Right renal cortex interstitium (tissue), 3 donors: ENCODE measurements at places on chromosomes 5 and 9.

DNA sequence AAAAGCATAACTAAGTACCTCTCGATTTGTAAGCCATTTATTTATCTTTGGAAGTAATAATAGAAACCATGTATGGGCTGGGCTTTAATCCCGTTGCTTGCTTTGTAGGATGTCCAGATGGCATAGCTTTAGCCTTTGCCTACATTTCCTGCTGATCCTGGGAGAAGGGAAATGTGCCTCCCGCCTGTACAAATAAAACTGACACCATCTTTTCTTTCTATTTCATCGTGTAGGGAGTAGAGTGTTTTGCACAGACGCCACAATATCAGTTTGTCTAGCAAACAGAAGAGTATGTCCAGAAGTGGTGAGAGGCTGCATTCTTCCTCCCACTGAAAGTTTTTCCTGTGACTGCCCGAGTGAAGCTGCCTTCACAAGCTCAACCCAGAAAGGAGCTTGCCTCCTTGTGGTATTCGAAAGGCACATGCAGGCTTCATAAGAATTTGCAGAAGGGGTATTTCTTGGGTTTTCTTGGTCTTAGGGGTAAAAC, 24.7 kb upstream of the TJP2 start:
- DNase-seq, result no peak

DNA sequence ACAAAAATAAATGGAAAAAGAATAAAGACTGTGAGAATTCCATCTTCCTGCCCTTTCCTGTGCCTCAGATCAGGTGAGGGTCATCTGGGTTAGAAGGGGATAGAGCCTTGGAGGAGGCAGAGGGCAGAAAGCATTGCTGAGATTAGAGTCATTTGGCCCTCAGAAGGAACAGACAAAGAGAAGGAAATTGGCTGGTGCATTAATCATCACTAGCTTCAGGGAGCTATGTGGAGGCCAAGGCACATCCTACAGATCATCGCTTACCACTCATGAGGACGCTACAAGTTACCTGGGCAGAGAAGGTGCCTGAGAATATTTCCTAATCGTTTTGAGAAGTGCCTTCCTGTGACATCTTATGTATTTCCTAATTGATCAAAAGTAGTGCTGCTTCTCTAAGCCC, 74.5 kb downstream of the C7 start:
- DNase-seq, result no peak

DNA sequence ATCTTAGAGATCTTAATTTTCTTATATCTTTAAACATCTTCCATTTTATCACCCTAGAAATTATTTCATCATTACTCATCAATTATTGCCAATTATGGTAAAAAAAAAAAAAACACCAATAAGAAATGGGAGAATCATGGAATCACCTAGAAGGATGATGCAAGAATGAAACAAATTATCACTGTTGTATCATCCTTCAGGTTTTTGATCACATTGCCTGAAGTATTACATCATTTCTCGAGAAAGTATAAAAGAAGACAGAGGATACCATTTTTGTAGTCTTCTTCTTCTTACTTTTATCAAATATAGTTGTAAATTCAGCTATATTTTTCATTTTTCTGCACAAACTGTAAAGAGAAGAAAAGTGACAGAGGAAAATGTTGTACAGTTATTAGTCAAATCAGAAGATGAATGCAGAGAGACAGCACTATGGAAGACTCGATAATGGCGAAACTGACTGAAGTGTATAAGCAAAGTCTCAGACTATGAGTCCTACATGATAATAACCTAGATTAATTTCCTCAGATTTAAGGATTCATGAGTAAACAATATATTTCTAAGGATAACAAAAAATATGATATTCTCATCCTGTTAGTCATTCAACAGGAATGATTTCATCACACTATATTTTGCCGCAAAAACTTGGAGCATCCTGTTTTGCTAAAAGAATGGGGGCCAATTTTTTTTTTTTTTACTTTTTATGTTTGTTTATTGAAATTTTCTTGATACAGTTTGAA, 5.9 kb upstream of the STC2 start:
- DNase-seq, result no peak

DNA sequence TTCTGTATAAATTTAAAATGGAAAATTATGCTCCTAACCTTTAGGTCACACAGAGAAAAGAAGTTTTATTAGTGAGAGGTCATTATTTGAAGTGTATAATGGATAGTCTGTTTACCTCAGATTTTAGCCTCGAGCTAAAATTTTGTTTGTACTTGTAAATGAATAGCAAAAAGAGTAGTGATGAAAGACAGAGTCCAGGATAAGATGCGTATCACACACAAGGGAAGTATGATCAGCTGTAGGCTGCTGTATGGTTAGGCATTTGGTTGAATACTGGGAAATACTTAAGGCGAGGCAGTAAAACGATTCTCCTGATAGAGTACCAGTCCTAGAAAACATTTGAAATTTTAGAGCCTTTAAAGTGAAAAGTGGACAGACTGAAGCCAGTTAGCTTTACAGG, 92.7 kb downstream of the FBXL7 start:
- DNase-seq, result no peak

DNA sequence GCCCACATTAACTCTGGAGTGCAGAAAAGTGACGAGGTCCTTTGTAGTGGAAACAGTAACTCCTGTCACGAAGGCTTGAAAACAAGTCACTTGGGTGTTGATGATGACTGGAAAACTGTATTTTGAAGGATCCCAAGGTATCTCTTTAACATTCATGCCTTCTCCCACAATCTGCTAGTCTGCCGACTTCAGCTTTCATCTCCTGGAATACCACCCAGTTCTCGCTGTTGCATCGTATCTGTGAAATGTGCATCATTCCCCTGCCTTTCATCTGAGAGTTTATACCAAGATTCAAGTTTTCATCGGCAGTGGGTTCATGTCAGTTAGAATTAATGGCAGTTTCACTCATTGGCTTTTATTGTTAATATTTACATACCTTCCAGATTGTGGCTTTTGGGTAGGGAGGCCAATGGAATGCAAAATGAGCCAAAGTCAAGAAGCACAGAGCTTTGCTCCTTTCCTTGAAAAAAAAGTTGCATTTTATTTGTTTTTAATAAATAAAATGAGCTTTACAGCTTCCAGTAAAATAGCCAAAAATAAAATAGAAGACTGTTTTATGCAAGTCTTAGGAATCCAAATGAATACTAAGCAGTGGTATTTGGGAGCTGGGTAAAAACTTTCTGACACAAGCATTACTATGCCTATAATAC, 575.2 kb upstream of the WWC1 start:
- DNase-seq, result no peak

DNA sequence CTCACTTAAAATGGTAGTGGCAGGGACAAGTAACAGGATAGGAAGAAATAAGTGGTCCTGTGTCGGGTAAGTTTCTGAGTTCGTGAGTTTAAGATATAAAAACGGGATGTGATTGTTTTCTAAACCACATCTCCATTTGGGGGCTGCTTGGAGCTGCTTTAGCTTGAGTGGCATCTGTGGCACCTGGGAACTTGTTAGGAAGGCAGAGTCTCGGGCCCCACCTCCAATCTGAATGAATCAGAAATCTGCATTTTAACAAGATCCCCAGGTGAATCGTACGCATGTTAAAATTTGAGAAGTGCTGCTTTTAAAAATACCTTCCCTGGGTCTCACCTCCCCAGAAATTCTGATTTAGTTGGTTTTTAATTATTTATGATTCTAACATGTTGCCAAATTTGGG, 78.1 kb downstream of the CDH6 start:
- DNase-seq, result no peak

DNA sequence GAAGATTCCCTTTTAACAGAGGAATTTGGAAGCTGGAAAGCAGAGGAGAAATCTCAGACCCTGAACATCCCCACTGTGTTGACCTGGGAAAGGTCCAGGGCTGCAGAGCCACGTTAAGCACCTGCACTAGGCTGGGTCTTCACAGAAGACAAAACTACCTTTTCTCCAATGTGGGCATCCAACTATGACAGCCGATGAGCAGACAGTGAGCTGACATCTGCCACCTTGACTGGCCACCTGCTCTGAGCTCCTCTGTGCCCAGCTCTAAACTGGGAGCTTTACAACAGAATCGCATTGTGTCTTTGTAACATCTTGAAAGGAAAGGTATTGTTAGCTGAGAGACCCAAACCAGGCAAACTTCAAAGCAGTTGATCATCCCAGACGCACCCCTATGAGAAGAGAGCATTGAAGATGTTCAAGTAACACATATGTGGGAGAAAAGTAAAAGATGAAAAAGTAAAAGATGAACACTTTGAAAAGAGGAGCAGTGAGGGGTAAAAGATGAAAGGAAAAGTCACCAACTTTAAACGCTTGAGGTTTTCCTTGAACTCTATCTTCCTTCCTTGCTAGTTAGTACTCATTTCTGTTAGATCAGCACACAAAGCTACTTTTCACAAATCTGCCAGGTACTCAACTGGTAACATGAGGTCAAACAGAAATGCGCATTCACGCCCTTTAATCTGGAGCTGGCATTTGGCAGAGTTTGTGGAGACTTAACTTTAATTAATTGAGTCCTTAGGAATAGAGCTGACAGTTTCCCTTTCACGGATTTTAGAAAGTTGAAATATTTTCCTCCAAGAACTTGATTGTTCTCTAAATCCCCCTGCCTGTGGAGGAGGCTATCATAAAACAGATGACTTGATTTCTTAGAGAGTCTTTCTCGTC, 53.2 kb upstream of the CTXN3 start:
- DNase-seq, result no peak

- no peak for DNase-seq
These were observed 20.9 kb downstream of the PCSK5 start for GRCh38 chr9:75911390-75911789.

GRCh38 chr9:72169178-72169577, 19.9 kb downstream of the GDA start:
- no peak for DNase-seq

DNA sequence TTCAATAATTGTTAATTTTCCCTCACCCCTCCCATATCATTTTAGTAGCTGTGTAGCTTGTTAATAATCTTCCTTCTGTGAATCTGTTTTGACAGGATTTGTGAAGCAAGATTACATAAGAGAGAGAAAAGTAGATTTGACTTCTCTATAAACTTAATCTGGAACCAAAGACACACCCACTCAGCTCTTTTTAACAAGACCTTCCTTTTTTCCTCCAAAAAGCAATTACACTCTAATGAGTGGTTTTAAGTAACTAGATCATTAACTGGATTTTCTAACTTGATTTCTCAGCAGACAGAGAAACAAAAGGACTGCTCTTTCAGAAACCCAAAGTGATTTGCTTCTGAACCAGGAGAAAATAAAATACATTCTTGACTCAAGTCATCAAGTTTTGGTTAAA, 21.9 kb downstream of the RFK start:
- DNase-seq, result no peak

GRCh38 chr5:15938186-15938585, 241.4 kb downstream of the MARCHF11 start:
- DNase-seq, result no peak

GRCh38 chr9:39587844-39588499, 232.5 kb downstream of the SPATA31A1 start:
- DNase-seq, result no peak

DNA sequence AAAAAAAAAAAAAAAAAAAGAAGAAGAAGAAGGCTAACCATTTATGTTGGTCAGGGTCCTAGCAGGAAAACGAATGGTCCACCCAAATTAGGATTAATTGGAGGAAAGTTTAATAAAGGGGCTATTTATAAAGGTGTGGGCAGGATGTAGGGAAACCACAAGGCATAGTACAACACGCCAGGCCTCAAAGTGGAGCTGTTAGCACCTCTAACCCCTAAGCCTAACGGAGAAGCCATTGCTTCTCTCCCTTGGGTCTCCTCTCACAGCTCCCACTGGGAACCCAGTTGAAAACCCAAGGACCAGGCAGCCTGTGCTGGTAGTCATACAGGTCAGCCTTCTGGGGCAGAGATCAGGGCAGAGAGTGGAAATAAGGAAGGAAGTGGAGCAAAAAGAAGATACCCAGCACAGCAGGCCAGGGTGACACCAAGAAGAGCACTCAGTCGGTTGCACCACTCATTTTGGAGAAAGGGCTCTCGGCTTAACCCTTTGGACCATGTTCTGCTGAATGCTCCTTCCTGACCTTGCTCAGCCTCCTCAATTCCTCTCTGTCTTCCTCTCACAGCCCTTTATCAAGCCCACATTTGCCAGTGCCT, 8.8 kb upstream of the GLIPR2 start:
- DNase-seq, result no peak

- no peak for DNase-seq
These were observed 23.1 kb downstream of the IRF1 start for GRCh38 chr5:132467287-132467984.

- no peak for DNase-seq
These were observed 416.6 kb downstream of the ARHGEF28 start for GRCh38 chr5:74042559-74042958.

DNA sequence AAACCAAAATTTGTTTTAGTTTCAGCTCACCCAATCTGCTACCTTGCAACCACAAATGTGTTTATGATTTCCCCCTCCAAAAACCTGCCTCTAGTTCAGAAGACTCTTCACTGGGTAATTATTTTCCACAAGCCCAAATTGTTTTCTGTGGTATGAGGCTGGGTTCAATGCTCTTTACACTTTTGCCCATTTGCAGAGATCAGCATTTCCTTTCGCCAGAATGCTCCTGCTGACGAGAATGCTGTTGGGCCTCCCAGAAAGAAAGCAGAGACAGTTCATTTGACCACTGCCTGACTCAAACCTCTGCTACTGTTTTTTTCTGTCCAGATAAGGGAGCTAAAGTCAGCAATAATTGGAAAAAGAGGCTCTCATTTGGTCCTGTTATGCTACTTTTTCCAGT, 427.3 kb downstream of the PDE4D start:
- no peak for DNase-seq

DNA sequence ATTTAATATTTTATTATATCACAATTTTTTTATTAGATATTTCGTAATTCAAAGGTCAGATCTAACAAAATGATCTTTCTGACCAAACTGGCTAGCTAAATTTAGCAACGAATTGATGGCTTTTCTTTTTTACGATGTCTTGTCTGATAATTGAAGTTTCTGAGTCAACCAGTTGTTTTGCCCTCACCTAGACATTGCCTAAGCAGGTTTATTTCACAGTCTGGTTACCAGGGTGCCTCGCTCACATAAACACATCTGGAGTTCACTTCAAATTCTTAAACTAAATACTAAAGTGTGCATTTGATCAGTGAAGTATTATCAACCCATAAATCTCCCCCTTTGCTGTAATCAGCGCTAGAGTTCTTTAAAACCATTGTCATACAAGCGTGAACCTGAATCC, 448.3 kb downstream of the TLE4 start:
- no peak for DNase-seq

- no peak for DNase-seq
These were observed 126.1 kb downstream of the SNX18 start for GRCh38 chr5:54643685-54644106.

DNA sequence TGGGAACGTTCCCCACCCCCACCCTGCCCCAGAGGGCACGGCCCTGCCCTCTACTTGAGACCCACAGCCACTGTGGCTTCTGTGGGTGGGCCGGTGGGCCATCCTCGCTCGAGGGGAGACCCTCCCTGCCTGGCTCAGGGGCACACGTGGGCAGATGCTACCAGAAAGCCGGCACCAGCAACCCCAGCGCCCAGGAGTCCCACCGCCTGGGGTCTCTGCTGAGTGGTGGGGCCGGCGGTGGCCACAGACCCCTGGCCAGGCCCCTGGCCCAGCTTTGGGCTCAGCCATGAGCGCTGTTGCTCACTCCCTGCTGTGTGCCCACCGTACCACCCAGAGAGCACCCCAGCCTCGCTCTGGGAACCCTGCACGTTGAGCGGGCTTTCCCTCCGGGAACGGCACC, 16.5 kb upstream of the NRARP start:
- no peak for DNase-seq
